ENCODE measurements at places on chromosomes 7 and 10.

DNA sequence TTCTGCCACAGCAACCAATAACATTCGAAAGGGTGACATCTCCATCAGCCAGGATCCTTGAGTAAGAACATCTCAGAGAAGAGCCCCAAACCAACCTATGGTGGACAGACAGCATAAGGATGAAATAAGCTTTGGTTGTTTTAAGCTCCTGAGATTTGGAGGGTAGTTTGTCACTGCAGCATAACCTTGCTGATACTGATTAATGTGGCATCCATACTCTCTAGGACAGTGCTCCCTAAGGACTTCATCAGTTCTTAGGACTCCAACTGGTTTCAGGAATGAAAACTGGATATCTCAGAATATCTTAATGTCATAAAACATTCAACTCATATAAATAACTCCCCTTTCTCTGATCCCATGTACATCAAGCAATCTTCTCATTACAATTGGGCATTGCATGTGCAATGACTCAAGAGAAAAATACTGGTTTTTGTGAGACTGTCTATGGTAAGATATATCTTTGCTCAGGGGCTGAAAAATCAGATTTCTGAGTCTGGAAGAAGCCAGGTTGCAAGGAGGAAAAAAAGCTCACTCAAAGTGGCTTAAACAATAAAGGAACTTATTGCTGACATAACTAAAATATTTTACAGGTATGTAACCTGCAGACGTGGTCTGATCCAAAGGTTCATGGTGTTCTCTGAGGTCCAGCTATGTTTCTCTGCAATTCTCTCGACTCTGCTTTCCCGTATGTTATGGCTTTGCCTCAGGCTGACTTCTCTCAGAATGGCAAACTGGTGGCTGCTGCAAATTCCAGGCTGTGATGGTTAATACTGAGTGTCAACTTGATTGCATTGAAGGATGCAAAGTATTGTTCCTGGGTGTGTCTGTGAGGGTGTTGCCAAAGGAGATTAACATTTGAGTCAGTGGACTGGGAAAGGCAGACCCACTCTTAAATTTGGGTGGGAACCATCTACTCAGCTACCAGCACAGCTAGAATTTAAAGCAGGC, 65.7 kb downstream of the RAB11FIP2 start:
- DNase-seq: no peak

GRCh38 chr10:14111208-14111607, 219.5 kb downstream of the FRMD4A start:
- no peak for DNase-seq

GRCh38 chr10:78209970-78210369, 176.3 kb downstream of the RPS24 start:
- no peak for DNase-seq

DNA sequence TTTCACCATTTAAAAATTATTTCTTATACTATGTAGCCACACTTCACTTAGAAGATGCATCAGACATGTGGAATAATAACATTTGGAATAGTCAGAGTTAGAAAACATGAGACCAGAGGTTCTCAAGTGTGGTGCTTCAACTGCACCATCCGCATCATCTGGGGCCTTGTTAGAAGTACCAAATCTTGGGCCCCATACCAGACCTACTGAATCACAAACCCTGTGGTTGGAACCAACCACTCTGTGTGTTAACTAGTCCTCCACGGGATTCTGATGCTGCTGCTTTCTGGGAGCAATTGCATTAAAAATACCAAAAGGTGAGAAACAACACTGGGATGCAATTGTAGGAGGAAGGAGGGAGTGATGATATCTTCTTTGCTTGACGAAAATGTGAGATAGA, 125.2 kb downstream of the GNAT3 start:
- DNase-seq: no peak

DNA sequence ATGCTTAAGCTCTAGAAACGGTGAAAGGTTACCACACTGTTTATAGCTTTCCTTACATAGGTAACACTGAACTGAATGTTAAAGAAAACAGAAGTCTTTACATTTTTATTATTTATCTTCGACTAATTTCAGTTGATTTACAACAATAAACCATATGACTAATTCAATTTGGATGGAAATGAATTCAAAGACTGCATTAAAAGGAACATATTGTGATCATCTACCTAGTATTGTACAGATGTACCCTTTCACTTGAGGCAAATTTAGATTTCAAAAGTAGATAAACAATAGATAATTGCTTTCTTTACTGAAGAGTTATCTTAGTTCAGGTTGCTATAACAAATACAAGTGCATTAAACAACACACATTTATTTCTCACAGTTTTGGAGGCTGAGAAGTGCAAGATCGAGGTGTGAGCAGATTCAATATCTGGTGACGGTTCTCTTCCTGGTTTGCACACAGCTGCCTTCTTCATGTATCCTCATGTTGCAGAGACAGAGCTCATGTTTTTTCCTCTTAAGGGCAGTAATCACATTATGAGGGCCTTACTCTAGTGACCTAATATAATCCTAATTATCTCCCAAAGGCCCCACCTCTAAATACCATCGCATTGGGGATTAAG, 15.0 kb upstream of the ARMC3 start:
- no peak for DNase-seq

- DNase-seq: no peak
These were observed 3.3 kb downstream of the MINPP1 start for GRCh38 chr10:87507879-87508483.

GRCh38 chr10:72048450-72049124, 39.8 kb downstream of the SPOCK2 start:
- DNase-seq: peak; percentile 13

DNA sequence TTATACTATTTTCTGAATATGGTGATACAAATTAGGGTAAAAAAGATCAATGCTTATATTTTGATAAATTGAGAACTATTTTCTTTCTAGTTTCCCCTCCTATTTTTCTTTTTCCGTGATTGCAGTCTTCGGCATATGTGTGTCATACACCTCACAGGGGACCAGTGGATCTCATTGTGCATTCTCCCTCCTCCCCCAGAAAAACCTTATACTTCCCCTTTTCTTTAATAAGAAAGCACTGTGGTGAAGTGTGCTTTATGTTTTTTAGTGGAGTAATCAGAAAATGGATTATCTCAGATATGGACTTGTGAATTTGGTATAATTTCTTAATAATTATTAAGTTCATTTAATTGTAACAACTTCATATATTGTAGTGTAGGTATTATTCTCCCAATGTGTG, 72.8 kb downstream of the BICC1 start:
- DNase-seq: no peak

- no peak for DNase-seq
These were observed 57.7 kb downstream of the ATAD1 start for GRCh38 chr10:87760195-87760905.

GRCh38 chr7:155598810-155599210, 45.7 kb upstream of the RBM33 start:
- no peak for DNase-seq

DNA sequence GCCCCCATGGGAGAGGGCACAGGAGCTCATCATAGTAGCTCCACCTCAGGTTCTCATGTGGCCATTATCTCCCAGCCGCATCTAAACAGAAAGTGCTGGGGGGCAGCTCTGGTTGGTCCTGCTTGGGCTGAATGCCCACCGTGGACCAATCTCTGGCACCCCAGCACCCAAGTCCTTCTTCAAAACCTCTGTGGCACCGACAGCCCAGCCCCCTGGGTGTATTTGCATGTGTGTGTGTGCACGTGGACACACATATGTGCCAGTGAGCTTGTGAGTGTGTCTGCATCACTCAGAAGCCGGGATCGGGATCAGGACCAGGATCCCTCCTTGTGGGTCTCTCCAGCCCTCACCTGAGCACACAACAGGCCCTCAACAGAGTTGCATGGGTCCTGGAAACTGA, 68.2 kb downstream of the ALOX5 start:
- DNase-seq: no peak

DNA sequence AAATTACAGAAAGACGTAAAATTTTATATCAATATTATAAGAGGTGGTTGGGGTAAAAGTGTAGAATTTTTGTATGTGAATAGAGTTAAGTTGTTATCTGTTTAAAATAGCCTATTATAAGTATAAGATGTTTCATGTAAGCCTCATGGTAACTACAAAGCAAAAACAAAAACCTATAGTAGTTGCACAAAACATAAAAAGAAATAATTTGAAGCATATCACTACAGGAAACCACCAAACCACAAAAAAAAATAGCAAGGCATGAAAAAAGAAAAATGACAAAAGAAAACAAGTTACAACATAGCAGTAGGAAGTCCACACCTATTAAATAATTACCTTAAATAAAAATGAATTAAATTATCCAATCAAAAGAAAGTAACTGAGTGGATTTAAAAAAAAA, 12.4 kb upstream of the GSTK1 start:
- DNase-seq: no peak

- DNase-seq: no peak
These were observed 394.9 kb downstream of the PLXNA4 start for GRCh38 chr7:132181371-132181770.
